GM06990 (cell line): ENCODE measurements at places on chromosomes 6 and 20.
A peak's percentile ranks its signal among the peaks of the same experiment; 100 is the strongest.

- peak; percentile 38 for DNase-seq
These were observed 658 bp downstream of the CUL7 start for GRCh38 chr6:43052842-43053544.

DNA sequence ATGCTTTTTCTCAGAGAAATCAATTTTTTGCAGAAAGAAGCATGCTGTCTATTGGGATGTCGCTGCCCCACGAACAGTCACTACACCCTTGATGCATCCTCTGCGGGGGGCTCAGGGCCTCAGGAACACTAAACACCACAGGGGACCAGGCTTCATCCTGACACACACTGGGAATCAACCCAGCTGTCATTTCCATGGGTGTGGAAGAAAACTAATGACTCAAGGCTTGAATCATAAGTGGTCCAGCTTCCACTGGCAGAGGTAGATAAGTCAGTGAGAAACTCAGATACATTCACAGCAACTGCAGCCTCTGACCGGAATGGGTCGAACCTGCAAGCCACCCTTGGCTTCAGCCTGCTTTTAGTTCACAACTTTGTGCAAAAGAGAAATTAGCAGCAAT, 81.3 kb upstream of the SPTLC3 start:
- DNase-seq: no peak

- no peak for DNase-seq
These were observed 35.3 kb upstream of the CCND3 start for GRCh38 chr6:41976794-41977484.

DNA sequence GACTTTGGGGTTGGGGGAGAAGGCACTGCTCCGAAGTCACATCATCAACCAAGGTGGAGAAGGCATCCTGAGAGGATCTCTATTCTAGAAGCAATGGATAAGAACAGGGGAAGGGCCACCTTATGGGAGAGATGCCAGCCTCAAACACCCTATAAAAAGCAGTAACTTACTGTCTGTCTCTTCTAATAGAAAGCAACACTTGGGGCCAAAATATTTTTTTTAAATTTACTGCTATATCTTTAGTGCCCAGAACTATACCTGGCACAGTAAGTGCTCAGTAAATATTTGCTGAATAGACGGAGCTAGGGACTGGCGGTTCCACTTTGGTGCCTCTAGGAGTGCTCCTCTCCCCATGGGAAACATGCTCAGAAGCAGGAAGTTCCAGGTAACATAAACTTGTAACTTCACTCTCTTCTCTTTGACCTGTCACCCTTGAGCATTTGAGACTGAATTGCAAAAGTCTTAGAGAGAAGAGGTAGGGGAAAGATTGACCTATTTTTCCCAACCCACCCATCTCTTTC, 807 bp upstream of the OTOR start:
- no peak for DNase-seq

DNA sequence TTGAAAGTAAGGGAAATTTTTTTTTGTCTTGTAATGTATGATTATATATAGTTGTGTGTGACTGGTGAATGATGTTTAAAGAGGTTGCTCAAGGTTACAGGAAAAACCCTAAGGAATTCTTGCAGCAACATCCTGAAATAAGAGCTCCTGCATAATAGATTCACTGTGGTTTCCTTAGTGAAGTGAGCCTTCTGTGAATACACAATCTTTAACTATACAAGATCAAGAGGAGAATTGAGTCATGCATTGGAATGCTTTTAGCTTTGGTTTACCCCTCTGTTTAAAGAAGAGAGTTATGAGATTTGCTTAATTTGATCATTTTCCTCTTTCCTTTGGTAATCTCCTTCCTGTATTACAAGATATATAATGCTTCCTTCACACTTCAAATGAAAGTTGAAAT, 141.6 kb upstream of the EYA4 start:
- DNase-seq: no peak

GRCh38 chr20:45297786-45298497, 8.7 kb upstream of the RBPJL start:
- DNase-seq: no peak

DNA sequence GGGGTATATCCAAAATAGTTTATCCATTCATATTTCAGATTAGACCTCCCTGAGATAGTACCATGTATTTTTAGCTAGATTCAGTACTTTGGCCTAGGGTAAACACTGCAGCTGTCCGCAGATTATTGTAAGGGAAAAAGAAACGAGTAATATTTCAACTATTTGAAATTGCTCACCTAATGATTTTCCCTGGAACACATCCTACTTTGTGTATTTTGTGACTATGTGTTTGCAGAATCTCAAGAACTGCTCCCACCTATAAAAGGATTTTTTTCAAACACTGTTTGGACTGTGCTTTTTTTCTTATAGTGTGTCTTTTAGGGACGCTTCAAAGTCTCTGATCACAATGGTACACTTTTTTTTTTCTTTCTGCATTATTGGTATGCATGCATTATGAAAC, 42.3 kb downstream of the RGS17 start:
- no peak for DNase-seq

GRCh38 chr6:67544851-67545452, 1090.1 kb upstream of the ADGRB3 start:
- DNase-seq: no peak

- DNase-seq: peak; percentile 54
These were observed 55.9 kb upstream of the RREB1 start for GRCh38 chr6:7051780-7052442.

GRCh38 chr20:38146156-38146555, 18.9 kb downstream of the TGM2 start:
- DNase-seq: no peak

GRCh38 chr6:135183002-135183531, 2.0 kb downstream of the MYB start:
- DNase-seq: peak; percentile 92

DNA sequence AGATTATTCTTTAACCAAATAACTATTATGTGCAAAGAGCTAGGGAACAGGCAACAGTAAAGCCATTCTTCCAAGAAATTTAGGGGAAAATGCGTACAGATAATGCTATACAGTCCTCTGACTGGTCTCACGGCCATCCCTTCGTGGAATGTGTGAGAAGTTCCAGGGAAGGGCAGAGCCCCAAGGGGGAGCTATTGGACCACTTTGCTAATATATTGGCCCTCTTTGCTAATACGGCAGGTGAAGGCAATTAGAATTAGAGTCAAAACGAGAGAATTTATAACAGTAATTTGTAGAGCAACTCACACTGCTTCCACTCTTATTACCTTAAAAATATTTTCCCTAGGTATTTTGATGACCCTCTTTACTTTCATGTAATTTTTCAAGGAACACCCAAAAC, 140.4 kb downstream of the IMPG1 start:
- no peak for DNase-seq

DNA sequence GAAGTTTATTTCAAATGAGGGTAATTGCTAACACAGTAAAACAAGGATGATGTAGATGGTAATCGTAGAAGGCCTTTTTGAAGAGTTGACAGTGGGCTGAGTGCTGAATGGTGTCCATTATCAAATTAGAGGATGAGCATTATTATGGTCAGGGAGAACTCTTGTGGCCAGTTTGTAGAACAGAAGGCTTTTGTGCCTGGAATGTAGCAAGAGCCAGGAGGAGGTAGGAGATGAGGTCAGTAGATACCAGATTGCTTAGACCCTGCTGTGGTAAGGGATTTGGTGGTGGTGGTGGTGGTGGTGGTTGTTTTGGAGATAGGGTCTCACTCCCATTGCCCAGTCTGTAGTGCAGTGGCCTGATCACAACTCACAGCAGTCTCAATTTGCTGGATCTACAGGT, 6.2 kb downstream of the CSE1L start:
- no peak for DNase-seq

DNA sequence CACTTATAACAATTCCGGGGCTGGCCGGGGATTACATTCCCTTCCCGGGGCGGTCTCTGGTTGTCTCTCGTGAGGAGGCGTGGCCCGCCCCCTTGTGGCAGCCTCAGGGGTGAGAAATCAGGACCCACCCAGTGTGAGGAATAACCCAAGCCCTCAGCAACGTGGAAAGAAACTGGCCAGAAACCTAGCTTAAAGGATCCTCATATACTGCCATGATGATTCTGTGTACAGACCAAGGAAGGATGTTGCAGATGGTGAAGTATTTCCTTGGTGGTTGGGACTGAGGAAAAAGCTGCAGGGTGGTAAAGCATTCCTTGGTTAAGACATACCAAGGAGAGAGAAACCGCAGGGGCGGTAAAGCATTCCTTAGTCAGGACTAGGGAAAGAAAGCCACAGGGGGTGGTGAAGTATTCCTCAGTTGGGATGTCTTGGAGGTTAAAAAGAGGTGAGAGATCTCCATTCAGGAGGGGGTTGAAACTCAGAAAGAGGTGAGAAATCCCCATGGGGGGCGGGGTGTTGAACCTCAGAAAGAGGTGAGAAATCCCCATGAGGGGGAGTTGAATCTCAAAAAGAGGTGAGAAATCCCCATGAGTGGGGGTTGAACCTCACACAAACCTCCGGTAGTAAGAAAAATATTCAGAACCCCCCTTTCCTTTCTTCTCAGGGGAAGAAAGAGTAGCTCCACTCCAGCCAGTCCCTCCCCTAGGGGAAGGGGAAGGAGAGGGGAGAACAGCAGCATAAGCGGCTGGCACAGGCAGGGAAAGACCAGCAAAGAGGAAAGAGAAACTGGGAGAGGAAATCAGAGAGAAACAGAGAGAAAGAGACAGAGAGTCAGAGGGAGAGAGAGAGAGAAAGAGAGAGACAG, 238.1 kb downstream of the RNGTT start:
- DNase-seq: no peak

GRCh38 chr6:128358244-128358776, 162.1 kb downstream of the PTPRK start:
- no peak for DNase-seq

DNA sequence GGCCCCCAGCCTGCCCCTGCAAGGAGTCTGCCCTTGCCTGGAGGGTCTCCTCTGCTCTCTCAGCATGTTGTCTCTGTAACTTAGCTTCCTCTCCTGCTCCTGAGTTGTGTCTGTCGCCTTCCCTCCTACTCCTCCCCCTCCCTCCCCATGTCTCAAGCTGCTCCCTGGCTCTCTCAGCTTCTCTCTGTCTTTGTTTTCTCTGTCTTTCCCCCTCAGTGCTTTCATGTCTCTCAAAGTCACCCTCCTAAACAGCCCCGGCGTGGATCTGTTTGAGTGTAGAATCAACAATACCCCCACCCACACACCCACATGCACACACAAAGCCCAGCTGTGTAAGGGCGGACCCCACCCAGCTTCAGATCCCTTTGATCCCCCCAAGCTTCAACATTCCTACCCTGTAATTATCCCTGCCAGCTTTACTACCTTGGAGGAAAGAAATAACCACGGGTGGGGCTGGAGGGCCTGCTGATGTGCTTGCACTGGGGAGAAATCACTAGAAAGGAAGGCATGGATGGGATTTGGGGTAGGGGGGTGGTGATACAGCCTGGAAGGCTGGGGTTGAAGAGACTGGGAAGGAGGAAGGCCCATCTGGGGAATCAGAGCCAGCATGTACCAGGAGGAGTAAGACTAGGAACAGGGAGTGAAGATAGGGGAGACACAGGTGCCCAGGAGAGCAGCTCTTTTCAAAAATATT, 1.0 kb upstream of the LY6G6D start:
- no peak for DNase-seq

DNA sequence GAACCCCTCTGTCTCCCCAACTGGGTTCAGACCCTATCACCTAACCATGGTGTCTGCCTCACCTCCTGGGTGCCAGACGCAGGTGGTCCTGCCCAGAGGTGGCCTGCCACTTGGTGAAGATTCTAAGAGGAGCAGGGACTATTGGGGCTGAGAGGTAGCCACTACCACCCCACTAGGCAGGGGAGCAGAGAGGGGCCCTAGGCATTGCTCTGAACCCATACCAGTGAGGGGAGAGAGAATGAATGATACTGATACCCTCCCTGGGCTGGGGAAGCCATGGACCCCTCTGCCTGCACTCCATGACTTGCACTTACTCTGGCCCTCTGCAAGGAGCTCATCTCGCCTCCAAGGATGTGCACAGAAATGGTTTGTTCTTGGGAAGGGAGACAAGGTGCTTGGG, 31.7 kb upstream of the SPDEF start:
- no peak for DNase-seq
